ENCODE measurements at places on chromosomes 5 and 9. TPM values are rescaled to one million over a fixed set of nuclear protein-coding genes. Genes with fewer than 3 reads are reported as not detected.

TSSK1B gene
- 0.14 TPM for total RNA-seq

EIF4E1B gene
- not detected for total RNA-seq

SH3TC2 gene
- 12.3 TPM for total RNA-seq

LAMC3 gene
- total RNA-seq = not detected

TAS2R1 gene
- total RNA-seq = not detected

CHSY3 gene
- 0.78 TPM for total RNA-seq

PCDHAC2 gene
- 4.6 TPM for total RNA-seq

CDH12 gene
- not detected for total RNA-seq

CYLC2 gene
- total RNA-seq = not detected

TTF1 gene
- total RNA-seq = 12.5 TPM

ADAMTS6 gene
- 23.2 TPM for total RNA-seq

AP3S1 gene
- 112 TPM for total RNA-seq

MRPS27 gene
- 77.9 TPM for total RNA-seq

NUP155 gene
- total RNA-seq = 41.5 TPM

FOXI1 gene
- not detected for total RNA-seq

ERCC8 gene
- 14.3 TPM for total RNA-seq

SH3GL2 gene
- not detected for total RNA-seq

AQP7 gene
- not detected for total RNA-seq

FAM221B gene
- total RNA-seq = not detected

MARCHF11 gene
- not detected for total RNA-seq

FRMPD1 gene
- 0.03 TPM for total RNA-seq

TRIM7 gene
- 37.6 TPM for total RNA-seq

CDH10 gene
- 0.11 TPM for total RNA-seq

CPEB4 gene
- total RNA-seq = 9.0 TPM

OLFM1 gene
- 0.07 TPM for total RNA-seq

PCDHB8 gene
- total RNA-seq = not detected

FOXD4 gene
- total RNA-seq = 0.10 TPM

C5 gene
- total RNA-seq = 1.3 TPM

ADCY2 gene
- not detected for total RNA-seq

BAAT gene
- 0.04 TPM for total RNA-seq

DDX41 gene
- 91.0 TPM for total RNA-seq

LECT2 gene
- total RNA-seq = not detected

IFNA2 gene
- not detected for total RNA-seq

NEUROG1 gene
- not detected for total RNA-seq

FSD1L gene
- total RNA-seq = 3.7 TPM

CARTPT gene
- not detected for total RNA-seq

PDGFRB gene
- total RNA-seq = not detected

OTULINL gene
- total RNA-seq = 1.8 TPM

SNCAIP gene
- not detected for total RNA-seq

PBX3 gene
- total RNA-seq = 22.7 TPM

ADGRD2 gene
- 0.07 TPM for total RNA-seq

OR1Q1 gene
- total RNA-seq = not detected

TEK gene
- 0.10 TPM for total RNA-seq

RAB24 gene
- 12.7 TPM for total RNA-seq

IFNA4 gene
- total RNA-seq = not detected

PLAC8L1 gene
- not detected for total RNA-seq

HAVCR1 gene
- total RNA-seq = not detected

OGN gene
- not detected for total RNA-seq

AFAP1L1 gene
- total RNA-seq = 16.6 TPM

LMBRD2 gene
- 6.1 TPM for total RNA-seq

PCDHA3 gene
- not detected for total RNA-seq

SPATA31A1 gene
- not detected for total RNA-seq

MEIKIN gene
- total RNA-seq = not detected

ZNF366 gene
- not detected for total RNA-seq

SPTLC1 gene
- total RNA-seq = 76.0 TPM

XRCC4 gene
- 12.2 TPM for total RNA-seq

FBP2 gene
- total RNA-seq = not detected

NTNG2 gene
- total RNA-seq = 0.03 TPM

CXCL14 gene
- 0.44 TPM for total RNA-seq
